NCI-H1048 (cell line): ENCODE measurements at places on chromosomes 5 and 9.

DNA sequence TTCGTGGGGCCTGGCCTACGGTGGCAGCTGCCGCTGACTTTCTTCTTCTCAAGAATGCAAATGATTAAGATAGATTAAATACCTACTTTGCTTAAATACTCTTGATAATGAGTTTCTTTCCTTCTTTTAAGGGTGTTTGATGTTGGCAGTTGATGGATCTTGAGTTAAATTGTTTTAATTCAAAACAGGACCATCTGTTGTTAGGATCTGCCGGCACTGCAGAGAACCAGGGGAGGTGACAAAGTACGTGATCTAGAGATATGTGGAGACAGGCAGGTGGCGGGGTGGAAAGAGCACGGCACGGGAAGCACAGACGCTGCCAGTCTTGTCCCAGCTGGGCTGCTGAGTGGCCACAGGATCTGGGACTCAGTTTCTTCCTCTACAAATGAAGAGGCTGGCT lies 37.9 kb downstream of the MED27 start:
- no peak for DNase-seq

DNA sequence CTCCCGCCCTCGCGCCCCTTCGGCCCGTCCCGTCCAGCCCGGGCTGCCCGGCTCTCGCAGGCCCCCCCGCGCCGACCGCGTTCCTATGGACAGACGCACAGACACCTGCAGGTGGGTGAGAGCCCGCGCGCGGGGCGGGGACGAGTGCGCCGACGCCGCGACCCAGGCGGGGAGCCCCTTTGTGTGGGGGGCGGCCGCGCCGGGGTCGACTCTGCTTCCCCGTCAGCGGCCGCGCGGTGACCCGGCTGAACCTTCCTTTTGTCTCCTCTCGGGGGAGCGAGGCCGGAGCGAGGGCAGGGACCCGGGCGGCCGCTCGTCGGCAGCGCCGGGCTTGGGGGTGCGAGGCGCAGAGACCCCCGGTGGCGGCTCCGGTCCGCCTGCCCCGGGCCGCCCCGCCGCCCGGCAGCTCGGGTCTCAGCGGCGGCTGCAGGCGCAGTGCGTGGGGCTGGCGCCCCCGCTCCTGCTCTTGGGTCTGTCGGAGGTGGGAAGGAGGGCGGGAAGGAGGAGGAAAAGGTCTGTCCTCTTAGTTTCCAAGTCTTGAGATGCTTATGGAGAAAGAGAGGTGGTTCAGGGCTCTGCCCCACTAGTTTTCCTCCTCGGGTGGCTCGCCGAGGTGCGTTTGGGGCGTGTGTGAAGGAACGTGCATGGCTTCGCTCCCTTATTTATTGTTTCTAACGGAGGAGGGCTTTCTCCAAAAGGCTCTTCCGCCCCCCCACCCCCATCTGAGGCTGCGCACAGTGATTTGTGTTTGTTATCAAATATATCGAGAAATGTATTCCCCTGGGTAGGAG lies 576 bp downstream of the KIAA1958 start:
- DNase-seq: no peak

DNA sequence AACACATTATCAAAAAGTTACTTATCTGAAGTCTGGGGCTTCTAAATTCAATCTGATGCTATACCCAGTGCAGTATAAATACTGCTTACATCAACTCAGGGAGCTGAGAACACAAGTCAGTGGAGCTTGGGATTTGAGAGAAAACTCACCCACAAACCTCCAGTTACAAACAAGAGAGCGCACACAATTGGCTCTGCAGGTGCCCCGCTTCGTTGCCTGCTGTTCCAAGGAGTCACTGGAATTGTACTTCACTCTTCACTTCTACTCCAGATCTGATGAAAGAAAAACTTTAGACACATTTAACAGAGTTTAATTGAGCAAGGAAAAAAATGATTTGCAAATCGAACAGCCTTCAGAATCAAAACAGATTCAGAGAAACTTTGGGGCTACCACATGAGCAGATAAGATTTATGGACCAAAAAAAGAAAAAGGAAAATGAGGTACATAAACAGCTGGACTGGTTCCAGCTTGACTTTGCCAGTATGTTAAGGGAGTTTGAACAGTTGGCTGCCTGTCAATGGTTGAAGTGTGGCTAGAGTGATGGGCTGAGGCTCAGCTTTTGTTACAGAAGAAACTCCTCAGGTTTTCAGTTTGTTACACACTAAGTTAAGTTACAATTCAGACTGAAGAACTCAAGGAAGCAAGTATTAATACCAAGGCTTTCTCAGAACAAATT lies 156.6 kb downstream of the AOPEP start:
- no peak for DNase-seq

GRCh38 chr5:111227801-111228200 lies 3.6 kb downstream of the CAMK4 start:
- no peak for DNase-seq

- DNase-seq: no peak
These were observed 732 bp downstream of the SNAPC3 start for GRCh38 chr9:15423231-15423985.

GRCh38 chr9:109496841-109497225 lies 1.3 kb downstream of the PTPN3 start:
- no peak for DNase-seq

DNA sequence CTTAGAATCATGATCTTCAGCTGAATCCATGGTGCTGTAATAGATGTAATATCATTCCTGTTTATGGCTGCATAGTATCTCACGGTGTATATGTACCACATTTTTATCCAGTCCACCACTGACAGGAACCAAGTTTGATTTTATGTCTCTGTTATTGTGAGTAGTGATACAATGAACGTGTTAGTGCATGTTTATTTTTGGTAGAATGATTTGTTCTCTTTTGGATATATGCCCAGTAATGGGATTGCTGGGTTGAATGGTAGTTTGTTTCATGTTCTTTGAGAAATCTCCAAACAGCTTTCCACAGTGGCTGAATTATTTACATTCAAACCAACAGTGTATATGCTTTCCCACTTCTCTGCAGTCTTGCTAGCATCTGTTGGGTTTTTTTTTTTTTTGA lies 175.1 kb upstream of the CDH10 start:
- no peak for DNase-seq

DNA sequence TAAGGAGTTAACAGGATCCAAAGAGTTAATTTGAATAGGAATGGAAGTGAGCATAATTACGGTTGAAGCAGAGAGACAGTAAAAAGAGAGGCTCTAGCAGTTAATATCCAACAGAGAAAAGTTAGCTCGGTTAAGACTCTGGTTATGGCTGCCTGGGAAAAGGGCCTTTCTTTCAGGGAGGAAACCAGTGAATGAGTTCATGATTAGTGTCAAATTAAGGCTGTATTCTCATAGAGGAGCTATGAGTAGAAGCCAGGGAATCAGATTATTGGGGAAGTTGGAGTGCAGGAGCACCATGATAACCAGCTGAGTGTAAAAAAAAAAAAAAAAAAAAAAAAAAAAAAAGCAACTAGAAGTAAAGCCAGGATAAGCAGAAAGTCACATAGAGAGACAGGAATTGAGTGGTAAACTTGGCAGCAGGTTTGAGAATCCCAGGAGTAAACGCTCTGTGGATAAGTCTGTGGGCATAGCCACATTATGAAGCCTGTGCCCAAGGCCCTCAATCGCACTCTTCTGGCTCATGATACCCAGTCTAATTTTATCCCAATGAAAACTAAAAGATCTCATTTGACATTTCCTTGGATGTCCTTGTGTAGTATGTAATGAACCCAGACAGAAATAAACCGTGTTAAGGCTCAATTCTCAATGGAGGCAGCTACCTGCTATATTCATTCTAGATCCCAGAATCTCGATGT lies 372.6 kb upstream of the MPDZ start:
- DNase-seq: no peak

- DNase-seq: no peak
These were observed 178.0 kb downstream of the GAPVD1 start for GRCh38 chr9:125439434-125440272.

DNA sequence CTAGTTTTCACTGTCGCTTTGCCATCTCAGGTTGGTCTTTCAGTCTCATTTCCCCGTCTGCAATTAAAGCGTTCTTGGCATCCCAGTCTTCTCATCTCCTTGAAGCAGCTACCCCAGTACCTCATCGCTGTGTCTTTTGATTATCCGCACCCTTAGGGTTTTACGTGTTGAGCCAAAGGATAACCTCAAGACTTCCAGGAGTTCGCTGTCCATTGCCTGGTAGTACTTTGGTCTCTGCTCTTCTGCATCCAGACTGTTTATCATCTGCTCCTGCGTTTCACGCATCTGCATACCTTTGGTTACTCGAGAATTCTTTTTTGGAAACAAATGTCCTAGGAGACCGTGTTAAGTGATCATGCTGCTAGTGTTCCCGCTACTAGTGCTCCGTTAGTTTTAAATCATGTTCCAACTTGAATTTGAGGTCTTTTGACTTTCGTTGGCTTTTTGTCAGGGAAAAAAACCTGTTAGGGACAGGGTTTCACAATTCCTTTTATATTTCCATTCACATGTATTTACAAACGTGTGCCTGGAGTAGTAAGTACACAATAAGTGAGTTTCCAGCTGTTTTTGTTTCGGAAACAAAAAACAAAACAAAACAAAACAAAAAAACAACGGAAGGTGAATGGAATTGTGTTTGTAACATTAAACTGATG lies 888 bp downstream of the RABGAP1 start:
- no peak for DNase-seq

- DNase-seq: no peak
These were observed 17.7 kb downstream of the POU5F2 start for GRCh38 chr5:93723681-93724080.

DNA sequence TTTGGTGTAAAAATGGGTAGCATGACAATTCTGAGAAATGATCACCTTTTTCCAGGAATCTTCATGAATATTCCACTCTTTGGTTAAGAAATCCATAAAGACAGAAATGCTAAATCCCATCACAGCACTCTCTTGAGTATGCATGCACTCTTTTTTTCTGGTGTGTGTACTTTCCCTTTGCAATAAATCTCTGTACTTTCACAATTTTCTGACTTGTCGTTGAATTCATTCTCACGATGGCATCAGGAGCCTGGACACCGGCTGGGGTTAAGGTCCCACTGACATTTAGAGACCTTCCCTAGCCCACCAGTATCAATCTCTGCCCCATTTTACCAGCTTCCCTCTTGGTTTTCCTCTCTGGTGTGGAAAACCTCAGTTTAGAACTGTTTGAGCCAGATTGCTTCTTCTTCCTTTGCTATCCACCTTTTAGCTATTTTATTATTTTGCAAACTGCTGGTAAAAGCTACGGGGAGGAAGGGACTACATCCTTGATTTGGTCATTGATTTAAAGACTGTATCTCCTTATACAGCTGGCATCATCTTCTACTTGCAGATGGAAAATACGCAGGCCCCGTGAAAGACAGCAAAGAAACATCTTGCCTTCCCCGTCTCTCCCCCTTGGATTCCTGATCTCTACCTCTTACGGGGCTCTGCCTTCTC lies 59.9 kb upstream of the ZFR start:
- DNase-seq: no peak

GRCh38 chr9:104564358-104564757 lies 4.6 kb upstream of the OR13C8 start:
- no peak for DNase-seq

DNA sequence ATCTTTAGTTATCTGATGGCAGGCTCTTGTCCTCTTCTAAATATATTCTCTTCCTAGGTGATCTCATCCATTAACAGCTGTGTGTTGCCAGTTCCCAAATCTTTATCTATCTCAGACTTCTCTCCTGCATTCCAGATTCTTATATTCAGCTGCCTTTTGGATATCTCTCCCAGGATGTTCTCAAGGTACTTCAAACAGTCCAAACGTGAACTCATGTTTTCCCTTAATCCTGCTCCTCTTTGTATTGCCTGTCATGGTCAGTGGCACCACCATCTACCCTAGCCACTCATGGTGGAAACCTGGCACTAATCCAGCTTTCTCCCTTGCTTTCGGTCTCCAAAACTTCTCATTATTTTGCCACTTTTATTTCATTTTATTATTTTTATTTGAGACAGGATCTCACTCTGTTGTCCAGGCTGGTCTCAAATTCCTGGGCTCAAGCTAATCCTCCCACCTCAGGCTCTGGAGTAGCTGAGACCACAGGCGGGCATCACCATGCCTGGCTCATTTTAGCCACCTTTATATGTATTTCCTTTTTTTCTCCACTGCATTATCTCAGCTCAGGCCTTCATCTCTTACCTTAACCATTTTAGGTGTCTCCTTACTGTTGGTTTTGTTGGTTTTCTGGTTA lies 3.8 kb downstream of the ZFYVE16 start:
- DNase-seq: no peak

DNA sequence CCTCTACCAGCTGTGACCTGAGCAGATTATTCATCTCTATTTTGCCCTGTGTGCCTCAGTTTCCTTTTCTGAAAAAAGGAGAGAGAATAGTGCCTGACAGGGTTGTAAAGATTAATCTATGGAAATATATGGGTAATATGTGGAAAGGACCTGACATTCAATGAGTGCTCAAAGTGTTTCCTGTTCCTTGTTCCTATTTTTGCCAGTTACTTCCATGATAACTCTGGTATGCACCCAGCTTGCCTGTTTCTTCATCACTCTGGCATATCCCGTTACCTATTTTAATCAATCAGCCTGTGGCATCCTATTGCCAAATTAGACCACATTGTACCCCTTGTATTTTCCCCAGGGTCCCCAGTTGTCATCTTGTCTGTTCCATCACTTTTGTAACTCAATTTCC lies 3.6 kb upstream of the ARAP3 start:
- no peak for DNase-seq

DNA sequence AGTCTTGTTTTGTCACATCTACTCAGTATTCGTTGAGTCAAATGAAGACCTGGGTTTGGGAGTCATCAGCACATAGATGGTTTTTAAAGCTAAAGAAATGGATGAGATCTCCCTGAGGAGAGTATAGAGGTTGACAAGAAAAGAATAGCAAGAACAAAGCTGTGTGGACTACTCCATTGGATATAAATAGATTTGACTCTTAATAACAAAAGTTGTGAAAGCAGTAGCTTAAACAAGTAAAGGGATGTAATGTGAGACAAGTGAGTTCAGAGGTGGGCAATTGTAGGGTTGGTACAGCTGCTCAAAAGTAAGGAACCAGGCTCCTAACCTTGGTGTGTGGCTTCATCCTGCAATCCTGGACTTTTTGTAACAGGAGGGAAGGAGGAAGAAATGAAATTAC lies 49.3 kb downstream of the CSNK1G3 start:
- no peak for DNase-seq

DNA sequence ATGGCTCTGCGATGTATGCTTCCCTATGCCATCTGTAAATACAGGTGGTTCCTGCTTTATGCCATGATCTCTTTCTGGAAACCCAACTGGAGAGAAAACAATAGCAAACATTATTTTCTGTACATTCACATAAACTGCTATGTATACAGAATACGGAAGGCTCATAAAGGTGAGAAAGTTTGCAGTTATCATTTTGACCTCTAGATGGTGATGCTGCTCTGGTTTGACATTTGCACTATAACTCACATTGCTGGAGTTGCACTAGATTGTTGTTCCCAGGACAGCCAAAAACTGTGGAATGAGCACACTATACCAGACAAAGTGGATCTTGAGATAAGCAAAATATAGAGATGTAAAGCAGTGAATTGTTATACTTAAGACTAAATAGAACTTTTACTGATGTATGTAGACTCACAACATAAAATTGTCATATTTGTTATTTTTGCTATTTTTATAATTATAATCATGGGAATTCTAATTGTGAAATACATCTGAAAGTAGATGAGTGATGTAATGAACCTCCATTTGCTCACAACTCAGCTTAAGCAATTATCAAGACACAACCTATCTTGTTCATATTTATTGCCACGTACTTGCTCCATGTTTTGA lies 246.5 kb downstream of the PTPRD start:
- peak; percentile 34 for DNase-seq

GRCh38 chr9:69806627-69807026 lies 14.0 kb upstream of the CFAP95 start:
- no peak for DNase-seq
